Activated T-helper 2 cell treated with anti-CD3 and anti-CD28 coated beads, Interferon-gamma antibody, Interleukin-2, Interleukin-4, amounts not matched to agents 10 μg/mL and 5 μg/mL and 100 μg/mL, durations not matched to agents 14 hours and 24 hours and 36 hours (primary cell): ENCODE measurements at places on chromosomes 6 and 20.

GRCh38 chr6:132511210-132511830 is 1.6 kb downstream of the STX7 start:
- H3K36me3 ChIP-seq = peaks cover 7% of the 10 kb centered on the region
- no peak for DNase-seq
- peaks cover 26% of the 10 kb centered on the region for H3K4me1 ChIP-seq
- no peak overlapping the region for H3K27ac ChIP-seq
- H3K27me3 ChIP-seq = peaks cover 14% of the 10 kb centered on the region
- no peak overlapping the region for H3K4me3 ChIP-seq

DNA sequence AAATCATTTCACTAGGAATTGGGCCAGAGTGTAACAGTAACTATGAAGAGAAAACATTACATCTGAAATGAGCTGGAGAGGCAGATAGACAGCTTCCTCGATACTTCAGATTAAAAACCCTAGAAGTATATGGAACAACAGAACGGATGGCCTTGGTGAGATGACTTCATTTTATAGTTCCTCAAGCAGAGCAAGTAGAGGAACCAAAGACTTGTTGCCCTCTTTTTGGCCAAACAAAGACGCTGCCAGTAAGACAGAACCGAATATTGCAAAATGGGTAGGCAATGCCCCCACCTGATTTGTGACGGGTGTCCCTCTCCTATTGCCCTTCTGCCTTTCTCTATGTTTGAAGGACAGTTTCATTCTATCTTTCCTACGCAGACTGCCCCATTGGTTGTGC is 53.5 kb downstream of the AGPAT4 start:
- DNase-seq = no peak
- peaks cover 15% of the 10 kb centered on the region for H3K4me1 ChIP-seq
- H3K27ac ChIP-seq = no peak overlapping the region
- no peak overlapping the region for H3K4me3 ChIP-seq

- H3K27me3 ChIP-seq = peaks cover 11% of the 10 kb centered on the region
- H3K27ac ChIP-seq = no peak overlapping the region
- no peaks in the 10 kb centered on the region for H3K36me3 ChIP-seq
- DNase-seq = no peak
- no peak overlapping the region for H3K4me3 ChIP-seq
- H3K4me1 ChIP-seq = peaks cover 11% of the 10 kb centered on the region
Observed at GRCh38 chr6:18326980-18327379, 60.2 kb upstream of the RNF144B start.

DNA sequence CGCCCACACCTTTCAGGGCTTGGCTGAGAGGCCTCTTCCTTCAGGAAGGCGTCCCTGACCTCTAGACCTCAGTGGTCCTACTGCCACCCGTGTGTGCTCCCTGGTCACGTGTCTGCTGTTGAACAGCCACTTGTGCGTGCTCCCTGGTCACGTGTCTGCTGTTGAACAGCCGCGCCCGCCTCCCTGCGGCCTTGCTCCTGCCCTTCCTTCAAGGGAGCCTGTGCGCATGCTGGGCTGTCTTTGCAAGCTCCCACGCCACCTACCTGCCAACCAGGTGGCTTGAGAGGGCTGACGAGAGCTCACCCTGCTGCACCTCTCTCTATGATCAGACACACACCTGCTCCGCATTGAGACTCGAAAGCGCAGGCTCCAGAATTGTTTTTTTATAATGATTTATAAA is 179.3 kb downstream of the BMP7 start:
- DNase-seq = no peak
- H3K27me3 ChIP-seq = peaks cover 3% of the 10 kb centered on the region
- peaks cover 7% of the 10 kb centered on the region for H3K4me1 ChIP-seq
- H3K27ac ChIP-seq = no peak overlapping the region
- H3K4me3 ChIP-seq = no peak overlapping the region
- H3K36me3 ChIP-seq = no peaks in the 10 kb centered on the region

- peaks cover 2% of the 10 kb centered on the region for H3K4me1 ChIP-seq
- no peaks in the 10 kb centered on the region for H3K27me3 ChIP-seq
- H3K27ac ChIP-seq = no peak overlapping the region
- H3K36me3 ChIP-seq = no peaks in the 10 kb centered on the region
- DNase-seq = no peak
Observed at GRCh38 chr20:25539742-25540672, 45.3 kb downstream of the NINL start.

DNA sequence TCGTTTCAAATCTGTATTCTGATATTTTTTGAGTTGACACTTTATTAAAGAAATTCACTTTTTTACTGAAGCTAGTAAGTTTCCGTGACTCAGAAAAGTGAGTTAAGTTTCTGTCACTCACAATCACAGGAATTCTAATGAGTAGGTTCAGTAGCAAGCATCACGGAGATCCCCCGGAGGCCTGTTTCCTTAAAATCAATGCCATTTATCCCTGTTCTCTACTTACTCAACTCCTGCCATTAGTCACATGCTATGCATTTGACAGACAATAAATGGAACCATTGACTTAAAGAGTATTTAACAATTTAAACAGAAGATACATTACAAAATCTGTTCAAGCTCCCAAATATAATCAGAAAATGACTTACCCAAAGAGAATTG is 9.1 kb downstream of the SLC18B1 start:
- no peak for DNase-seq
- H3K27me3 ChIP-seq = no peaks in the 10 kb centered on the region
- peaks cover 8% of the 10 kb centered on the region for H3K4me1 ChIP-seq
- H3K4me3 ChIP-seq = no peak overlapping the region

DNA sequence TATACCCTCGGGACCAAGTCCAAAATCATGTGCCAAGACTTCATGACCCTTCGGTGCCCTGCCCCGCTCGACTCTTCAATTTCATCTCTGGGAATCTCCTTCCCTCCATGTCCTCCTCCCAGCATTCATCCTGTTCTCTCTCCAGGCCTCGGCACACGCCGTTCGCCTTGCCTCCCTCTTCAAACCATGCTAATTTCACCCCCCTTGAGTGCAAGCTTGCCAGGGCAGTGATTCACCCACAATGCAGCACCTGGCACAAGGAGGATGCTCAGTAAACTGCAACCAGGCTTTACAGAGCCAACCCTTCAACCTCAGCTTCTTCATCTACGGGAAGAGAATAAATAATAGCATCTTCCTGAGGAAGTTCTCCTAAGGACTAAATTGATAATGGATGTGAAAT is 4.1 kb downstream of the KCNS1 start:
- no peak overlapping the region for H3K27ac ChIP-seq
- H3K27me3 ChIP-seq = peaks cover 41% of the 10 kb centered on the region
- H3K4me3 ChIP-seq = no peak overlapping the region
- peaks cover 6% of the 10 kb centered on the region for H3K4me1 ChIP-seq

DNA sequence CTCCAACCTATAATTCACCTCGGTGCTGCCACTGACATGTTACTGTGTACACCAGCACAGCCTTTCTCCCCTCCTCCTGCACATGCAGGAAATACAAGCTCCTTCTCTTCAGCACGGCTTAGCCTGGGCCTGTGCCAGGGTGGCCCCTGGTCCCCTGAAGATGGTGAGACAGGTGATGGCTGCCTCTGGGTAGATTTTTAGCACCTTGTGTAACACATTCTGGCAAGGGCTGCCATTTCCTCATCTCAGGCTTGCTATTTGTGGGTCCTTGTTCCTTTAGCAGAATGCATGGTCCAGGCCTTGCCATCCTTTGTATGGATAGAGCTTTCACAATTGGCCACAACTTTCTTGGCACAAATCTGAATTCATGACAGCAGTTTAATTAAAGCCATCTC is 151.3 kb downstream of the CDC5L start:
- H3K36me3 ChIP-seq = no peaks in the 10 kb centered on the region
- no peak for DNase-seq
- no peak overlapping the region for H3K27ac ChIP-seq
- H3K4me1 ChIP-seq = no peaks in the 10 kb centered on the region

DNA sequence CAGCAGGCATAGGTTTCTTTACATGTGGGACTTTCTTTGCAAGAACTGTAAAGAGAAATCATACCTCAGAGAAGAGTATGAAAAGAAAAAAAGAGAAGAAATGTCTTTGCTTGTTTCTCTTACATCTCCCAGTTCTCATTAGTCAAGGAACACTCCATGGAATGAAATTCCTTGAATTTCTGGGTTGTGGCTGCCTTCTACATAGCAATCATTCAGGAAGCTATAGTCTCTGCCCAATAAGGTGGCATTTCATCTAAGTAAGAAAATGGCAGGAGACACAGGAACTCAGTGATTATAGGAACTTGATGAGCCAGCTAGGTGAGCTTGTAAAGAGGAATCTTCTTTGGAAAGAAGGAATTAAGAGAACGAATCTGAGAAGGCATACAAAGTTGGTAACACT is 197.0 kb upstream of the FKBP1C start:
- no peak overlapping the region for H3K27ac ChIP-seq
- no peak for DNase-seq
- no peaks in the 10 kb centered on the region for H3K36me3 ChIP-seq
- H3K4me3 ChIP-seq = no peak overlapping the region

- DNase-seq = no peak
- H3K27me3 ChIP-seq = no peaks in the 10 kb centered on the region
- H3K36me3 ChIP-seq = no peaks in the 10 kb centered on the region
- H3K4me3 ChIP-seq = no peak overlapping the region
Observed at GRCh38 chr6:74113901-74114300, 417.9 kb downstream of the CD109 start.
